BE2C (cell line): ENCODE measurements at places on chromosomes 7 and 10.

- no peak for DNase-seq
Observed at GRCh38 chr7:142308326-142308725, 50.5 kb upstream of the PRSS58 start.

- DNase-seq, result no peak
Observed at GRCh38 chr7:33300131-33300530, 170.8 kb downstream of the BBS9 start.

- DNase-seq, result no peak
Observed at GRCh38 chr10:59757966-59758365, 4.7 kb upstream of the MRLN start.

GRCh38 chr7:111370002-111370401 is 192.3 kb downstream of the IMMP2L start:
- no peak for DNase-seq

DNA sequence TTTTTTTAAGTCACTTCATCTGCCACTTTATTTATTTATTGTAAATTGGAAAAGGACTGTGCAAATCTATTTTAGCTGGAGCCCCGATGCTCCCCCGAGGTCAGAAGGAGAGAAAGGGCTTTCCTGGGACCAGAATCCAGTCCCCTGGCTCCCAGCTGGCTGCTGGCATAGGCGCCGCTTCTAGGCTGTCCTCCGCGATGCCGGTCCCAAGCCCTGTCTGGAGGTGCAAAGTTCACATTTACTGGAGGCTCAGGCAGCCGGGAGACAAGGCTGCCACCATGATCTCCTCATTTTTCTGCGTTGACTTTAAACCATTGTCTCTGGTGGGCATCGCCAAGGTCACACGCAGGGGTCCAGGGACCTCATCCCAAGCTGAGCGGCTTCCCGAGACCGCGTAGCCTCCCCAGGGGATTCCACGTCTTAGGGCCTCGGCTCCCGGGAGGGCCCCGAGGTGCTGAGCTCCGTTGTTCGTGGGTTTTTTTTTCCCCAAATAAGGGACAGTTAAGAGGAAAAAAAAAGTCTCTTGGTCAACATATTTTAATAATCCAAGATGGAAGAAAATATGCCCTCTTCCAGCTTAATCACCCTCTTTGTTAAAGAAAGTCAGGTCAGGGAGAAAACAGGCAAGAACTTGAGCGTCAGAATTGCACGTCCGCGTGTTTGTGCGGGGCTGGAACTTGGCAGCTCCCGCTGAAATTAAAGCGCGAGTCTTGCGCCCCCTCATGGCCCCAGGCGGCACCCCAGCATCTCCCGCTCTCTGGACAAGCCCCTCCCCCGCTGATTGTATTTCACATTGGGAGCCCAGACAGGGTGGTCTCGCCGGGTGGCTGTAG is 11.9 kb downstream of the RGR start:
- DNase-seq, result peak; percentile 21

DNA sequence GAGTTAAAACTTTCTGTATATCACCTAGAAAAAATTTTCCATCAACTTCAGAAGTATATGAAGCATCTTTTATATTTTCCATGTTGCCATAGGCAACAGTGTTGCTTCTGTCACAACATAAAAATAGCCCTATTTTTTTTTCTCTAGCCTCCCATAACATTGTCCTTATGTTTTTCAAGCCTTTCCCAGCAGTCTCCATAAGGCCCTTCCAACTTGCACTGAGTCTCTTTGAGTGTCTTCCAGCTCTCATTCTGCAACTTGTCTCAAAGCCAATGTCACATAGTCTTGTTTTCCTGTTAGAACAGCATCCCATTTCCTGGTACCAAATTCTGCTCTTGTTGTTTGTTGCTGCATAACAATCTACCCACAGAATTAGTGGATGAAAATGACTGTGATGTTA is 1055.5 kb upstream of the GHITM start:
- no peak for DNase-seq

GRCh38 chr7:159213253-159213652 is 68.6 kb upstream of the VIPR2 start:
- DNase-seq, result no peak

GRCh38 chr7:142854372-142855113 is at the start of gene EPHB6:
EPHB6 (plus strand) TSS chr7:142855076; CDS start chr7:142863228, 8,152 bp downstream.
- DNase-seq, result peak; percentile 31

GRCh38 chr7:1591876-1592275 is 22.0 kb upstream of the PSMG3 start:
- no peak for DNase-seq
